ENCODE measurements at places on chromosomes 16 and 17. TPM values are rescaled to one million over a fixed set of nuclear protein-coding genes. Genes with fewer than 3 reads are reported as not detected.

DNA sequence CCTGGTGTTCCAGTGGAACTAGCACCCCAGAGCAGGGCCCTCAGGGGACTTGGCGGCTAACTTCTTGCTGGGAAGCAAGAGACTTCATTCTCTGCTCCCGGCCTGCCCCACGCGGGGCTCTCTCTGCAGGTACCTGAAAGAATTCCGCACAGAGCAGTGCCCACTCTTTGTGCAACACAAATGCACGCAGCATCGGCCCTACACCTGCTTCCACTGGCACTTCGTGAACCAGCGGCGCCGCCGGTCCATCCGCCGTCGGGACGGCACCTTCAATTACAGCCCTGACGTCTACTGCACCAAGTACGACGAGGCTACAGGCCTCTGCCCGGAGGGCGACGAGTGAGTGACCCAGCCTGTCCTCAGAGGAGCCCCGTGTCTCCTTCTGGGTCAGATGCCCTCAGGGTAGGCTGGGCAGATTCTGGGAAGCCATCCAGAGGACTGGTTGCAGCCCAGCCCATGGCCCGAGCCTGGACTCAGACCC lies 25.1 kb downstream of the UNK start:
- DNase-seq: no peak

DNA sequence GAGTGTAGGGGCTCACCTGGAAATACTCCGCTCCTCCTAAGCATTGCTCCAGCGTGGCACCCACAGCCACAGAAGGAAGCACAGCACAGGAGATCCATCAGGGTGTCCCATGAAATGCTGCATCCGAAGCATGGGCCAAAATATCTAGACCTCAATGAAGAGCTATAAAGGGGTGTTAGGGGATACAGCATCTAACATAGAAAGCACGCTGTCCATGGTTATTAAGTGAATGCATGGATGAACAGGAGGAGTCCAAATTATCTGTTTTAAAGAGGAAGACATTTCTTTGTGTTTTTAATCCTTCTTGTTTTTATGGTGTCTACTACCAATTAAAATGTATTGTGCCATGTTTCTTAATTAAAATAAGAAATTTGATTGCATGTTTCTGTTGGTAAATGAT lies 21.6 kb upstream of the KRT20 start:
- DNase-seq: no peak

- no peak for DNase-seq
These were observed 12.7 kb upstream of the CD300LD start for GRCh38 chr17:74604761-74605160.

DNA sequence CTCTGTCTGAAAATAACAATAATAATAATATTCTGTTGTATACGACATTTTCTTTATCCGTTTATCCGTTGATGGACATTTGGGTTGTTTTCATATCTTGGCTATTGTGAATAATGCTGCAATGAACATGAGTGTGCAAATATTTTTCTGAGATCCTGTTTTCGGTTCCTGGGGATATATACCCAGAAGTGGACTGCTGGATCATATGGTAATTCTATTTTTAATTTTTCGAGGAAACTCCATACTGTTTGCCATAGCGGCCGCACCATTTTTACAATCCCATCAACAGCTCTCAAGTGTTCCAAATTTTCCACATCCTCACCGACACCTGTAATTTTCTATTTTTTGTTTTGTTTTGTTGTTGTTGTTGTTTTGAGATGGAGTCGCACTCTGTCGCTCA lies 5.3 kb upstream of the PRSS41 start:
- DNase-seq: no peak

DNA sequence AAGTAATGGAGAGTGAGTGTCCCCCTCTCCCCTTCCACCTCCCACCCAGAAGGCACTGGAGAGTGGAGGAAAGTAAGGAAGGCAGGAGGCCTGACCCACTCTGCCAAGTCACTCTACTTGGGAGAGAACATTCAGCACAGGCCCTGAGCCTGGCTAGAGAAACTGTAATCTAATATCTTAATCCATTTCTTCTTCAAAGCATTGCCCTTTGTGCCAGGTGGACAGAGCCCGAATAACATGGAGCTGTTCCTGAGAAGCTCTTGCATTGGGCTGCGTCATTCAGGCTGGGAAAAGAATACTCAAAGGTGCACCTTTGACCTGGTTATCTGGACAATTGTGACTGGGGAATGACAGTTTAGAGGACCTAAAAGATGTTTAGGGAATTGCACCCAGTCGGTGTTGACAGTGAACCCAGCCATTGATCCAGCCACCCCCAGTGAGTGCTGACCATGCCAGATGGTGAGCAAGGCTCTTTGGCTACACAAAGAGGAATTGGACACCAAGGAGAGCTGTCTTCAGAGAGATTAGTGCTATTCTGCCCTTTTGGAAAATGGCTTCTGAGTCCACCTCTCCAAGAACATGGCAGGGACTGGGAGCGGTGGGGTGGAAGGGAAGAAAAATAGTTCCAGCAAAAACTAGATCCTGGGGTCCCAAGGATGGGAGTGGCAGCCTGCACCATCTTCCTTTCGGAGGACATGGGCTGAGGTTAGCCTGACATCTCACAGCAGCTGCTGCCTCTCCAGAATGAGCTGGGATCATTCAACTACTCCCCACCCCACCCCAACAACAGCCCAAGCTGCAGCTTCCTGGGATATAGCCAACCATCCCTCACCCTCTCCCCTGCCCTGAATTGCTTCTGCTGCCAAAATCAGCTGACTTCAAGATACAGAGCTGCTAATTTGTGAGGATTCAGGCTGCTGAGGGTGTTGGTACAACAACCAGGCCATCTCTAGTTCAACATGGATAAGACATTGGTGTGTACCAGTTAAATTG lies 11.6 kb upstream of the NOG start:
- no peak for DNase-seq

GRCh38 chr16:25079637-25080378 lies 31.7 kb upstream of the LCMT1 start:
- no peak for DNase-seq

- no peak for DNase-seq
These were observed 4.1 kb downstream of the RAP1GAP2 start for GRCh38 chr17:2800367-2800766.

- DNase-seq: no peak
These were observed 284.6 kb downstream of the C16orf95 start for GRCh38 chr16:87032554-87032953.

DNA sequence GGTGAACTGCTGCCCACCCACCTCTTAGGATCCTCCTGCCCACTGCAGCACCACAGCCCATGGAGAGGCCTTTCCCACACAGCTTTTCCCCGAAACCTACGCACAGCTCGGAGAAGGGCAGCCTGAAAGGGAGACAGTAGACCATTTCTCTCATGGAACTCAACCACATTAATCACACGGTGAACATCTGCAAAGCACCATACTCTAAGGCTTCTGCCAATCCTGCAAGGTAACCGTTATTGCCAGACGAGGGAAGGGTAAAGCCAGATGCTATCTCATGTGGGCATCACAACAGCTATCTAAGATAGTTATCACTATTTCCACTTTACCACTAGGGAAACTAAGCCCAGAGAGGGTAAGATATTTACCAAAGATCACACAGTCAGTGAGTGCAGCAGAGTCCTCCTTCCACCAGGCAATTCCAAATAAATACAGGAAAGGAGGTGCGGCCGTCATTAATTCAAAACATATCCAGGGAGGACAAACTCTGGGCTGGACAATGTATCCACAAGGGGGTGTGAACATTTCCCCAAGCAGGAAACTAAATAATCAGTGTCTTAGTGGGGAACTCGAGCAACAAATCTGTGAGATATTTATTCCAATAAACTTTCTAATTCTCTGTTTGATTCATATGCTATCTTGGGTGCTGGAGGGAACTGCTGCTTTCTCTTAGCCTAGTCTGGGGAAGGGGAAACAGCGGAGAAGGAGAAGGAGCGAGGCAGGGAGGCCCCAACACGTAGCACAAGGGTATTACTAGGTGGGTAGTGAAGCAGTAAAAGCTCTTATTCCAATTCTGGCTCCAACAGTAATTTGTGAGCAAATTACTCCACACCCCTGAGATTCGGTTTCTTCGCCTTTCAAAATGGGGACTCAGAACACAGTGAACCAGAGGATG lies 723 bp downstream of the TMEM186 start:
- DNase-seq: no peak

GRCh38 chr17:66085221-66085620 lies 106.7 kb downstream of the CEP112 start:
- DNase-seq: no peak

DNA sequence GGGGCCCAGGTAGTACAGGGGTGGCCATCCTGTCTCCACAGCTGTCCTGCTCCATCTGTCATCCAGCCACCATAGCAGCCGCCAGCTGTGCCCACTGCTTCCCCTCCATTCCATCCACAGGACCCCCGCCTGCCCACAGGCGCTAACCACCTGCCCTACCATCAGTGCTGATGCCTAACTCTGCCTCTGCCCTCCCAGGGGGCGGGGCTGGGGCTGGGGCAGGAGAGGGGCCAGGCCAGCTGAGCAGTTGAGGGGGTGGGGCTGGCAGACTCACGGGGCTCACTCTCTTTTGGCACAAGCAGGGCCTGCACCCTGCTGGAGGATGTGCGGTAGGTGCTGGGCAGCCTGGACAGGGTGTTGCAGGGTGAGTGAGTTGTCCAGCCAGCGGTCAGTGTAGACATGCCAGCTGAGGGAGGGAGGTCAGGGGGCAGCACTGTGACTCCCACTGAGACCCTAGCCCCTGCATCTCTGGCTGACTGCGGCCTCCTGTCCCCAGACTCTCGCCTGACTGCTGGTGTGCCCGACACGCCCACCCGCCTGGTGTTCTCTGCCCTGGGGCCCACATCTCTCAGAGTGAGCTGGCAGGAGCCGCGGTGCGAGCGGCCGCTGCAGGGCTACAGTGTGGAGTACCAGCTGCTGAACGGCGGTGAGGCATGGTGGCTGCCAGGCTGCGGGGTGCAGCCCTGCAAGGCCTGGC lies 9.6 kb downstream of the GALK1 start:
- no peak for DNase-seq

DNA sequence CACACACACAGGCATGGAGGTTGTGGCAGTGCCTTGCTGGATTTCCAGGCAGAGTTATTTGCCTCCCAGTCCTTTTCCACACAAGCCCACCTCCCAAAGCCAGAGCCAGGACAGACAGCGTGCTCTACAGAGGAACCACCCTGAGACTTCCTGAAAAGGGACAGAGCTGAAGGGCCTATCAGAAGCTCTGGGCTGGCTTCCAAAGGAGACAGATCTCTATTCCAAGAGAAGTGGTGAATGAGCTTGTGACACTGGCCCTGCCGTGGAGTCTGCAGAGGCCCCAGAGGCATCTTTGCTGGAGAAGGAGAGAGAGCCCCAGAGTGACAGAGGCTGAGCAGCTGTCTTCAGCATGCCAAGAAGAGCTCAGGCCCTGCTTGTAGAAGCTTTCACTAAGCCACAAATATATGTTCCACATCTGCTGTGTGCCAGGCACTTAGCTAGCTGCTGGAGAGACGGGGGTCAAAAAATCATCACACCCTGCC lies 8.3 kb upstream of the LPCAT2 start:
- peak; percentile 79 for DNase-seq

- DNase-seq: no peak
These were observed 1.4 kb downstream of the RAB40C start for GRCh38 chr16:591231-591630.

GRCh38 chr16:68094614-68094934 lies 9.4 kb downstream of the NFATC3 start:
- DNase-seq: no peak

DNA sequence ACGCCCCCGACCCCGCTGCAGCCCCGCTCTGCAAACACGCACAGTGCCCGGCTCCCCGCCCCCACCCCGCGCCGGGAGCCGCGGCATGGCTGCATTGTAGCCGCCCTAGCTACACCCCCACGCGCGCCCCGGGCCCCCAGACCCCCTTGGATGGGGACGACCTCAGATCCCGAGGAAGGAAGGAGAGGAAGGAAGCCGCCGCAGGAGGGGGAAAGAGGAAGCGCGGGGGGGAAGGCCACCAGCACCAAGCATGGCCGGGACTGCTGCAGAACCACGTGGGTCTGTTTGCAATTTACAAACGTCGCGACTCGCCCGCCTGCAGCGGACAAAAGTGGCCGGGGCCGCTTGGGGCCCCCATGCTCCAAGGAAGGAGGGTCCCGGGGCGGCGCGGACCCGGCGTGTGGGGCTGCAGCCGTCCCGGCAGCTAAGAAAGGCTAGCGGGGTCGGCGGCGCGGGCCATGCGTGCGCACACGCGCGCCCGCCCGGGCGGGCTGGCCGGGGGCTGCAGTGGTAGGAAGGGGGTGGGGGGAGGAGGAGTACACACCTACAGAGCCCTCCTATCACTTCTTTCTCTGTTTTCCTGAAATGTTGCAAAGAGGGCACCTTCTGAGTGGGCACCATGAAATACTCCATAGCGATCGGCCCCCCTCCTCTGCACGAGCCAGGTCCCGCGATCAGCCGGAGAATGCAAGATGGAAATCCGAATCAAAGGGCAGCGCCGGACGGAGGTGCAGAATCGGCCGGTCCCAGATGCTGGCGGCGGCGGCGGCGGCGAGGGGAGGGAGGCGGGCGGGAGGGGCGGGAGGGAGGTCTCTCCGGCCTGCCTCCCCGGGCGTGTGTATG lies 488 bp downstream of the TFAP4 start:
- peak; percentile 73 for DNase-seq

DNA sequence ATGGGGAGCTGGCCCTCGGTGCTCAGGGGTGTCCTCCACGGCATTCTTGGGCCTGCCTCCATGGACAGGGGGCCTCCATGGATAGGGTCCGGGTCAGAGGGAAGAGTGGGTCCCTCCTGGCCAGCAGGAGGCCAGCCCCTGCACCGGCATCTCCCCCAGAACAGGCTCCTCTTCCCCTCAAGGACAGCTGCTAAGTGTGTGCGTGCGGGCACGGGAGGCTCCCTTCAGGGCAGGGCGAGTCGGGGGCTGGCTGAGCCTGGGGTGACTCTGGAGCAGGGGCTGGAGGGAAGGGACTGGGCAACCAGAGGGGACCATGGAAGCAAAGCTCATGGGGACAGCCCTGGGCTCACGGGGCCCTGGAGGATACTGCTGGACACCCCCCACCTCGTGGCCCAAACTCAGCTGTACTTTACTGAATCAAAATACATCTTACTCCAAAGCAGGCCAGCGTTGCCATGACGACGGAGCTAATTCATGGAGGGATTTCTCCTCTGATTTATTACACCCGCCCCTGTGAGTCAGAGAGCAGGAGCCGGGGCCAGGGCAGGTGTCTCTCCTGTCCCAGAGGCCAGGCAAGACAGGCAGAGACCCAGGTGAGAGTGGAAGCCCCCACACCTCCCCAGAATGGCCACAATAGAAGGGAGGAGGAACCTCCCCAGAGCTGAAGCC lies 2.1 kb downstream of the CASKIN1 start:
- no peak for DNase-seq

Gene HEXIM2
- total RNA-seq: 1.4 TPM

Gene C17orf50
- total RNA-seq: not detected

Gene EVI2A
- 7.5 TPM for total RNA-seq

Gene FAM171A2
- total RNA-seq: 1.7 TPM

Gene FGF11
- total RNA-seq: 0.32 TPM

Gene MRPS23
- 2.0 TPM for total RNA-seq

Gene PPP1R1B
- 2.4 TPM for total RNA-seq

Gene PROCA1
- 1.6 TPM for total RNA-seq

Gene PLCG2
- 34.2 TPM for total RNA-seq
